Stimulated activated CD8-positive, alpha-beta memory T cell treated with anti-CD3 and anti-CD28 coated beads, Interleukin-2, amount 100 ng/mL, for 1 hour (primary cell): ENCODE measurements at places on chromosomes 12 and 14.

GRCh38 chr14:55614304-55614703, 34.3 kb downstream of the KTN1 start:
- no peak for DNase-seq

DNA sequence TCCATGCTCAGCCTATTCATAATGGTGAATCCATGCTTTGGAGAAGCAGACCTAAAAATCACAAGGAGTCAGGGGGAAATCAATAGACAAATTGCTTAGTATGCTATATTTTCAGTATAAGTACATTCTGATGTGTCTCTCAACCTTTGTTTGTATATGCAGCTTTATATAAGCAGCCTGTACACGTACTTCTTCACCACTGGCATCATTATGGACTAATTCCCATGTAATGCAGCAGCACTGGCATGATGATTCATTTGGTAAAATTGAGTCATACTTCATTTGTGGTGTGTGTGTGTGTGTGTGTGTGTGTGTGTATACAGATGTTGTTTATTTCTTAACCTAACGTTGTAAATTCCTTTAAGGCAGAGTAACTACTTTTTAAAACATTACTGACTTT, 10.9 kb downstream of the DCP1B start:
- DNase-seq: no peak

GRCh38 chr12:63085120-63085519, 65.9 kb downstream of the AVPR1A start:
- no peak for DNase-seq

DNA sequence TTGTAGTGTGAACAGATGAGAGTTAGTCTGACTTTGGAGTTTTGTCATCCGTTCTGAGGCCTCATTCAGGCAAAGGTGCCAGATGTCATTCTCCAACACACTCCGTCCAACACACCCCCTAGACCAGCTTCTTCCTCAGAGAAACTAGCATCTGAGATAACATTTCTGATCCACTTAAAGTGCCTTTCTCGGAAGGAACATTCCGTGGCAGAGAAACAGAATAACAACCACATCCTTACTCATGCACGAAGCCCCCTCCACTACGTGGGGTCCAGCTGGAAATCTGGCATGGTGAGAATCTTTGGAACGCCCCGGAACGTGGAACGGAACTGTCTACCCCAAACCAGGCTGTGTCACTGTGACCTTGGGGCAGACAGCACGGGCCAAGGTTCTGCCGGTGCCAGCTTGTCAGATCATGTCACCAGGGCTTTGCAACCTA, 17.0 kb upstream of the BCL7A start:
- DNase-seq: no peak

DNA sequence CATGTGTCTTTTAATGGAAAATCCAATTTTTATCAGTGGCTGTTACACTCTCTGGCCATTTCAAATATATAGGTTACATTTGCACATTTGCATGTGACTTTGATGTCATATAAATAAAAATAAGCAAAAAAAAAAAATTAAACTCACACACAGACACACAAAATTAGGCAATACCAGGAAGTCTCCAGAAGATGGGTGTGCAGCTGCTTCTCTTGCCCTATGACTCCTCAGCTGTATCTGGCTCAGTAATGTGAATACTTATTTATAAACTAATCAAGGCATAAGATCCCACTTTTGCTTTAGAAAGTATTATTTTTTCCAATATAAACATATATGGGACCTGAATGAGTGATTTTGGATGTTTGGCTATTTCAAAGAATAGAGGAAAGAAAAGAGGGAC, 461.1 kb downstream of the LRIG3 start:
- no peak for DNase-seq

- DNase-seq: no peak
These were observed at the start of gene KCNK13 for GRCh38 chr14:90061685-90062126. Gene KCNK13 (plus strand): TSS chr14:90061994. CDS start chr14:90062206, 212 bp downstream.
